Pons (tissue), 1 donor: ENCODE measurements at places on chromosomes 1 and 21.

- no peak for DNase-seq
Measured at GRCh38 chr1:197424380-197424779, 156.3 kb downstream of the CRB1 start.

DNA sequence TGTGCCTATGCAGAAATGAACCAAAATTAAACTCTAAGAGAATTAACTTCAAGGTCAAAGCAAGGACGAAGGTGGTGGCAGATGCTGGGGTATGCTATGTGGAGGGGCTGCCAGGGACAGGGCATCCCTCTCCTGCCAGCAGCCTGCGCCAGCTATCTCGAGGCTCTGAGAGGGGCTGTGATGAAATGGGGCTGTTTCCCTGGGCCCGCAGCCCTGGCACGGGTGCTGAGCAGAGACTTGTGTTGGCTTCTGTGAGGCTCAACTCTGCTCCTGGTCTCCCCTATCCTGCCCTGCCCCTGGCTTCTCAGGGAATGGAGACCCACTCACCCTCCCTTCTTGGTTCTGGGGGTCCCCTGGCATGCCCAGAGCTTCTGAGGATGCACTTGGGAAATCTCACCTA lies 41.9 kb upstream of the TIAM1 start:
- DNase-seq = no peak

- DNase-seq = peak; percentile 88
Measured at GRCh38 chr1:168342572-168343280, 62.0 kb downstream of the TBX19 start.

- DNase-seq = no peak
Measured at GRCh38 chr1:112358061-112358770, 37.8 kb upstream of the CTTNBP2NL start.

- DNase-seq = no peak
Measured at GRCh38 chr1:166145499-166145898, 21.3 kb downstream of the FAM78B start.

DNA sequence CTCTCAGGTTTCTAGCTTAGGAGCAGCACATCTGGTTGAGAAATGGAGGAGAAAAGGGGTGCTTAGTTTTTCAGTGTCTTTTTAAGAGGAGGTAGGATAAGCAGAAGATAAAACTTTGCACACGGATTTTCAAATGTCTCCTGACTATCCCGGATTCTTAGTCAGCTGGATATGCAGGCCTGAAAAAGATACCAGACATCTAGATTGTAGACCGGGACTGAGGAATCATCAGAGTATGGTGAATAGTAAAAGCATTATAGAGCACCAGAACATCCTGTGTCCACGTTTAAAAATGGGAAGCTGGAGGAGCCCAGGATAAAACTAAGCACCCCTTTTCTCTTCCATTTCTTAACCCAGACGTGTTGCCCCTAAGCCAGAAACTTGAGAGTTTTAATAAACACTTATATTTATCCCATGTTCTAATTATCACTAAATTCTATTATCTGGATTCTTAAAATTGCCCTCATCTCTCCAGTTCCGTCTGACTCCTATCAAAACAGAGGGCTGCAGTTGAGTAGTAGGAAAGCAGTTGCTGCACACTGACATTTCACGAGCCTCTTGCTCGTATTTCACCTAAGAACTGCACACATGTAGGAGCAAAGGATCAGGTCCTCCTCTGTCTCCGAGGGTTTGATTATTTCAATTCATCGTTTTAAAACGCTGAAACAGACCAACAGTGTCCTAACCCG lies 609 bp downstream of the PIGK start:
- peak; percentile 24 for DNase-seq

DNA sequence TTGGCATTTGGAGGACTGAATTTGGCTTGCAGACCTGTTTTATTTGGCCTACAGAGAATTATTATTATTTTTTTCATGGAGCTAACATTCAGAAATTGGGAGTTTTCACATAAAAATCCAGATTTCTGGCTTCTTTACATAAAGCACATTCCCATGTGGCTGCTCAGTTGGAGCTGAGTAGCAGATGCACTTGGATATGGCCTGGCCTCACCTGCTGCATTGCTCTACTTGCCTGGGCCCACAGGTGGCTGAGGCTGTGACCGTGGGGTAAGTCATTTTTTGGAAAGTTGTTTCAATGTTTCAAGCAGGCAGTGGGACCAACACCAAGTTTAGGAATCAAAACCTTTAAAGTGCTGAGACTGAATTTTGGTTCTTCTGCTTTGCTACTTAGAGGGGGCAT lies 56.7 kb downstream of the GADD45A start:
- no peak for DNase-seq

DNA sequence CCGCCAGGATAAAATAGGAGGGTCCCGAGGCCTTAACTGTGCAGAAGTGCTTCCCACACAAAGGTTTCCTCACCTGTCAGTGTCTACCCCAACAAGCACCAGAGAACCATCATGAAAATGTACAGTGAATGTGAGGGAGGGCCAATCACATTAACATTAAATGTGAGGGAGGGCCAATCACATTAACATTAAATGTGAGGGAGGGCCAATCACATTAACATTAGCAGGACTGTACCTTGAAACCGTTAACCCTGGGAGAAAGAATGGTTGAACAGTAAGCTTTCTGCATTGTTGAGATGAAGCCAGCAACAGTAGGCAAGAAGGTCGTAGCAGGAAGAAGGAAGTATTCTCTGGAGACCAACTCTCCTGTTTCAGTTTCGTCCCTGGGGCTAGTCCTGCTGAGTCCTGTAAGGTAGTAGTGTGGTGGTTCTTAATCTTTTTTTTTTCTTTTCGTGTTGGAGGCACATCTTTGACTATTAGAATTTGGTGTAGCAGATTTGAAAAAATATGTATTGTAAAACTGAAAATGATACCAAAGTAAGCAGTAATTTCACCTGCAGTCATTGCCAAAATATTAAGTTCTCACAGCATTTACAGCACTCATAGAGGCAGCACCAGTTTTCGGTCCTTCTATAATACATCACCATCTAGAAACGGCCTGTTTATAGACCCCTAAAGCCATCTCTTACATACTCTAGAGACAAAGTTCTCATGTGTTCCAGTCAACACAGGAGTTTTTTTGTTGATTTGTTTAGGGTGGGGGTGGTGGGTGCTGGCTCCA lies 98.6 kb upstream of the PPP2R5A start:
- DNase-seq = peak; percentile 38

DNA sequence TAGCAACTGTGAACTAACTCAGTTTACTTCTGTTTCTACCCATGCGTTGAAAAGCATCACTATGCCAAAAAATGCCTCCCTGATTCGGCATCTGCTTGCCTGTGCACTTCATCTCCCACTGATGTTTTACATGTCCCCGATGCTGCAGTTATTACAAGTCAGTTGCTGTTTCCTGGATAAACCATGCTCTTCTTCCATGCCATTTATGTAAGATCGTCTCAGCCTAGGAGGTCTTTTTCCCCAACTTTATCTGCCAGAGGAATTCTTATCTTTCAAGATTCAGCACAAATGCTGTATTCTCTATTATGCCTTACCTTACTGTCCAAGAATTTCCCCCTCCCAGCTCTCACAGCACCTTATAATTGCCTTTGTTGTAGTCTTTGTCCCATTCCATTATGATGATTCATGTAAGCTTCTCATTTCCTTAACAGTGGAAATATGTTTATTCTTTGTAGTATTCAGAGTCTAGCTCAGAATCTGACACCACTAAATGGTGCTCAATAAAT lies 30.0 kb downstream of the PRKACB start:
- peak; percentile 73 for DNase-seq

- no peak for DNase-seq
Measured at GRCh38 chr1:54037476-54037875, 15.5 kb downstream of the TMEM59 start.

DNA sequence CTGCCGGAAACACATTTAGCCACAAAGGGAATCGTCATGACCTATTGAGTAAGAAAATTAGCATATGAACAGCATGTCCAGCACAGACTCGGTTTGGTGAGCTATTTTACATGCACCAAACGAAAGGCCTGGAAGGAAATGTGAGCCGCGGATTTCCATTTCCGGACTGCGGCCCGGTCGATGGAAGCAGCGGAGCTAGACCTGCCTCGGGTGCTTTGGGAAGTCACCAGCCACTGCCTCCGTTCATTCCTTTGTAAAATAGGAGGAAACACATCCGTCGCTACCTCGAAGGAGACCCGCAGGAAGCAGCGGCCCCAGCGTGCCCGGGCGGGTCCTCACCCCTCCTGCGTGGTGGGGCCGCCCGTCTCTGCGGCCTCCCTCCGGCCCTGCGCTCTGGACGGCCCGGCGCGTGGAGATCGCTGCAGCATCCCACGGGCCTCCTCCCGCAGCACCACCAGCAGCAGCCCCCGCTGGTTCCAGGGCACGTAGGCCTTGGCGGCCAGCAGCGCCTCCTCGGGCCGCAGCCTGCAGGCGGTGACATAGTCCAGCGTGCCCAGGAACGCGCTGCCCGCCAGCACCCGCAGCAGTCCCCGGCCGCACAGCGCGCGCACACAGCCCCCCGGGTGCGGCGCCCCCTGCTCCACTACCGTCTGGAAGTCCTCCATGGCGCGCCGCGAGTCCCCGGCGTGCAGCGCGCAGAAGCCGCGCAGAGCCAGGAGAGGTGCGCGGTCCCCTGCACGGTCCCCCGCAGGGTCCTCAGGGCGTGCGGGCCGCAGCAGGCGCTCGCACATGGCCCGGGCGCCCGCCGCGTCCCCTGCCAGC lies 12.1 kb downstream of the TTC34 start:
- no peak for DNase-seq

GRCh38 chr1:228737601-228738041 lies 2.3 kb downstream of the RHOU start:
- DNase-seq = peak; percentile 20

DNA sequence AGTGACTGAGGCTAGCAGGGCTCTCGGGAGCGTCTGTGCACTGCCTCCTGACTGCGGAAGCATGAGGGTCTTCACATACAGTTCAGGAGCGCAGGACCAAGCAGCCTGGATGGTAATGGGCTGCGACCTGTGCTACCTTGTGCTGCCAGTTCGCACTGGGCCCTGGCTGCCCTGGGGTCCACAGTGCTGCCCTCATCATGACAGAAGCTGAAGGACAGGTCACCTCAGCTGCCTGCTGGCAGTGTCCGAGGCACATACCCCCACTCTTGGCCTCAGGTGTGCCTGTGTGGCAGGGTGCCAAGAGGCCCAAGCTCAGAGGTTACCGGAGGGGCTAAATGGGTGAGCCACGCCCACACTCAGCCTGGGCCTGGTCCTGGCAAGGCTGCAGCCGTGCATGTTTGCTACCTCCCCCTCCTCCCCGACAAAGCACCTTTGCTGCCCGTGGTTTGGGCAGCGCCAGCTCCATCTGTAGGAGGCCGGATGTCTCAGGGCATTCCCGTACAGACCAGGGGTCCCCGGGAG lies 4.4 kb downstream of the JMJD4 start:
- no peak for DNase-seq

DNA sequence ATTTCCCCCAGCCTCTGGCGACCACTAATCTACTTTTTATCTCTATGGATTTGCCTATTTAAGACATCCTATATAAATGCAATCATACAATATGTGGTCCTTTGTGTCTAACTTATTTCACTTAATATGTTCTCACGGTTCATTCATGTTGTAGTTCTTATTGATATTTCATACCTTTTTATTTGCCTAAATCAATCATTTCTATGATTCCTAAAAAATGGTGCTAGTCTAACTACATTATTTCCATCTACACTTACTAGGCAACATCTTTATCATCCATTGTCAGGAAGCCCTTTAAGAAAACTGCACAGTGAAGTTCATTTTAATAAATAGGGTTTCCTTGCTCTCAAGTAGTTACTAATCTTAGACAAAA lies 380 bp upstream of the FBXO28 start:
- no peak for DNase-seq

DNA sequence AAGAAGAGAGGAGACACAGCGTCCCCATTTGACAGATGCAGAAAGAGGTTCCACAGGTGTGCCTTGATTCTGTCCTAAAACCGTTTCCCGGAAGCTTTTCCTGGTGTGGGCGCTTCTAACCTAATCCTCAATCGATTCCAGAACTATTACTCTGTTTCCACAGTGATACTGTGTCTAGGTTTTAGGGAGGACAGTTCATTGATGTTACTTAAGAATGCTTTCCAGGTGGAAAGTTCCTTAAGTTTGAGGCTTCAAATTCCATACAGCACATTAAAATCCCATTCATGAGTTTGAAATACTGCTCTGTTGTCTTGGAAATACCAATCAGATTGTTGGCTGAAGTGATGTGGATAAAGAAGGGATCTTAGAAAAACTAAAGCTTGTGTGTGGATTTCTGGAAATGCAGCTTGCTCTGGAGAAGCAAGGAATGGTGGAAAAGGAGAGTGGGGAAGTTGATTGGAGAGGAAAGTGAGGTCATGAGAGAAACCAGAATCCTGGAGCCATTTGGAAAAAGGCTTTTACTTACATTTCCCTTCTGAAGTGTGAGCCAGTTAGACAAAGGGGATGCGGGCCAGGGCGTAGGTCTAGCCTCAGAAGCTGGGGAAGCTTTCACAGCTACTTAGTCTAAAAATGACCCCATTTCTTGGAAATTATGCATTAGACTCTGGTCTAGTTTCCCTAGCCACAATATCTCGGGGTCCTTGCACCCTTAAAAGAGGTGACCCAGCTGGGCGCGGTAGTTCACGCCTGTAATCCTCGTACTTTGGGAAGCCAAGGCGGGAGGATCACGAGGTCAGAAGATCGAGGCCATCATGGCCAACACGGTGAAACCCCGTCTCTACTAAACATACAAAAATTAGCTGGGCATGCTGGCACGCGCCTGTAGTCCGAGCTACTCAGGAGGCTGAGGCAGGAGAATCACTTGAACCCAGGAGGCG lies 6.7 kb downstream of the ELF3 start:
- DNase-seq = no peak

- no peak for DNase-seq
Measured at GRCh38 chr1:161162806-161163205, 3.4 kb upstream of the PPOX start.

- DNase-seq = no peak
Measured at GRCh38 chr1:64484651-64485050, 14.7 kb downstream of the CACHD1 start.

- no peak for DNase-seq
Measured at GRCh38 chr1:161083748-161084596, 5.4 kb downstream of the NECTIN4 start.

DNA sequence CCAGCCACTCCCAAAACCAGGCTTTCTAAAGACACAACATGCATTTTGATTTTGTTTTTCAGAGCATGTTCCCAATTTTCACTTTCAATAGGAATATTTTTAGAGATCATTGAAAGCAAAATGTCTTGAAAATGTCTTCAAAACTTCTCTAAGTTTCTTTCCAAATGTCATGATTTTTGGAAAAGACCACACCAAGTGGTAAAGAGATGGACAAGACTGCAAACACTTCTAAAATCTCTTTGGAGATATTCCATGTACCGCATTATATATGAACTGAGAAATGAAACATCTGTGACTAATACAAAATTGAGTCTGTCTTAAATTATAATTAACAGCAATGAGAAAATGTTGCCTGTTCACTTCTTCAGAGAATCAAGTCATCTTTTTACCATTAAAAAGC lies 418.0 kb upstream of the PKN2 start:
- no peak for DNase-seq
